Body of pancreas (tissue), 4 donors: ENCODE measurements at places on chromosomes 2 and 18. TPM values are rescaled to one million over a fixed set of nuclear protein-coding genes. Genes with fewer than 3 reads are reported as not detected.

The G6PC2 gene
- total RNA-seq, result 35.3 TPM

The VPS54 gene
- total RNA-seq, result 17.8 TPM

The CFAP53 gene
- total RNA-seq, result 0.78 TPM

The SERPINB12 gene
- not detected for total RNA-seq

The NDUFB3 gene
- total RNA-seq, result 19.8 TPM

The SLC5A7 gene
- not detected for total RNA-seq

The FAM117B gene
- 17.1 TPM for total RNA-seq

The LCT gene
- total RNA-seq, result not detected

DNA sequence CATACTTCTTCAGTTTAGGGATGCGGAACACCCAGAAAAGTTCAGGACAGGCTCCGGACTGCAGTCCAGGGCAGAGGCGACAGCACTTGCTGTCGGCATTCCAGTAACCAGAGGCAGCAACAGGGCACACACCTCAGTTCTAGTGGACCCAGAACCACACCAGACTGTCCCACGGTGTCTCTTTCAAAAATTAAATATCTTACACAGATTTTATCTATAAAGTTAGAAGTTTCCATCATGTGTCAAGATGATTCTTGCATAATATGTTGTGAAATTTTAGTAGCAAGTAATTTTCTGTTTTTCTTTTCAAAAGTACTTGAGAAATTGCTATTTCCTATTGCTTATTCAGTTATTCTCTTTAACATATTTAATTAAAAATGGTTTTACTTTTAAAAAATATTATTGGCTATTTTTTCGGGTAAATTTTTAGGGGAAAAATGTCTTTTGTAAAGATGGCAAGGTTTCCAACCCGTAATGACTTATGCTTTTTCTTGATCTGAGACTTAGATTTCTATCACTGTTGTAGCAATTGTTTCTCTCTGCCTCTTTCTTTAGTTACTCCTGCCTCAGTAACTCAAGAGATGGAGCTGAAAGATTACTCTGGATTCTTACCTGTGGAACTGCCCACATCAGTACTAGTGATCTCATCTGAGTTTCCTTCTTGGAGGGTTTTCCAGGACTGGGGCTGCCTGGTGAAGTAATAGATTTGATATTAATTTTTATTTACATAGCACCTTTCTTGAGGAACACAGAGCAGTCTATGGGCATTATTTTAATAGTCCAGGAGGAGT lies 182.7 kb downstream of the LTBP1 start:
- no peak for DNase-seq

GRCh38 chr18:30852541-30852940 lies 190.0 kb downstream of the DSC3 start:
- no peak for DNase-seq

DNA sequence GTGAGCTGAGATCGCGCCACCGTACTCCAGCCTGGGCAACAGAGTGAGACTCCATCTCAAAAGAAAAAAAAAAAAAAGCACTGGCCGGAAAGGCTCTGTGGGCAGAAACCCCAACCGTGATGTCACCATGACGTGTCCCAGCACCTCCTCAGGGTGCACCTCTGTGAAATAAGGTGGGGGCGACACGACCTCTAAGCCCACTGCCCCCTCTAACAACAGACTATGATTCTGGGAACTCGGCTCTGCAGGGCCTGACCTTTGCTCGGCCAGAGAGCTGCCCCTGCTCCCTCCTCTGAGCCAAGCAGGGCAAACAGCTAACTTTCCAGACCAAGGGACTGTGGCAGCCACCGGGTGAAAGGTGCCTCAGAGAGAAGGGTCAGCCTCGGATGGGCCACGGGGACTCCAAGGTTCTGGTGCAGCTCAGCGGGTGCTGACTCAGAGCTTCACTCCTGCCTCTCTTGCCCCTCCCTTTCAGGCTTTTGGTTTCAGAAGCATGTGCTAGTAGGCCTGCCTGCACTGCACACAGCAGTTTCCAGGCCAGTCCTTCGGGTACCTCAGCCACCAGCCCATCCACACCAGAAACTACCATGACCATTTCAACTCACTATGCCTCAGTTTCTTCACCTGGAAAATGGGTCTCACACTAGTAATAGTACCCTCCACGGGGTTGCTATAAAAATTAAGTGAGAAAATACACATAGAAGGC lies 8.0 kb downstream of the TMBIM1 start:
- DNase-seq, result peak; percentile 82

GRCh38 chr2:24452502-24452885 lies 38.6 kb upstream of the NCOA1 start:
- no peak for DNase-seq

- no peak for DNase-seq
Measured at GRCh38 chr2:145302886-145303285, 783.0 kb upstream of the ZEB2 start.

- DNase-seq, result no peak
Measured at GRCh38 chr2:160752475-160753330, 259.1 kb upstream of the RBMS1 start.

DNA sequence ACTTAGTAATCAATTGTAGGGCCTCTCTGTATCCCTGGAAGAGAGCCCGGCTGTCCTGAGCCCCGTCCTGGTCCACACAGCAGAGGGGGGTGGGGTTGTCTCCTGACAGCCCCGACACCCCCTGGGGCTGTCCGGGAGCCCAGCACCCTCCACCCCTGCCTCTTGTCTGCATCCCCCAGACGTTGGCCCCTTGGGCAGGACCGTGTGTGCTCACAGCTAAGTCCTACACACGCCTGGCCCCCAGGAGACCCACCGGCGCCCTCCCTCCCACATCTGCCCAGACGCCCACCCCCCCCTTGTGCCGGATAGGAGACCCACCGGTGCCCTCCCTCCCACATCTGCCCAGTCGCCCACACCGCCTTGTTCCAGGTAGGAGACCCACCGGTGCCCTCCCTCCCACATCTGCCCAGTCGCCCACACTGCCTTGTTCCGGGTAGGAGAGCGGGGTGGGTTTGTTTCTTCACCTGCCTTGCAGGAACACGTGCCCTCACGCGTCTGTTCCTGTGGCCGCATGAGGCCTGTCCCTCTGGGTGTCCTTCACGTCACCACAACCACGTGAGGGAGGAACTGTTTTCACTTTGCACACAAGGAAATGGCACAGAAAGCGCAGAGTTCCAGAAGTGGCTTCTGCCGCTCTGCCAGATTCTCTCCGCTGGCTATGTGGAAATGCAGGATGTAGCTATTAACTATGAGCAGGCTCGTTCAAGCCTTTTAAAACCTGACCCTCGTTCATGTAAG lies 61.1 kb upstream of the NFATC1 start:
- no peak for DNase-seq

GRCh38 chr2:216090369-216090786 lies 8.7 kb downstream of the TMEM169 start:
- DNase-seq, result no peak

GRCh38 chr2:48566592-48567310 lies 36.8 kb downstream of the STON1 start:
- no peak for DNase-seq

DNA sequence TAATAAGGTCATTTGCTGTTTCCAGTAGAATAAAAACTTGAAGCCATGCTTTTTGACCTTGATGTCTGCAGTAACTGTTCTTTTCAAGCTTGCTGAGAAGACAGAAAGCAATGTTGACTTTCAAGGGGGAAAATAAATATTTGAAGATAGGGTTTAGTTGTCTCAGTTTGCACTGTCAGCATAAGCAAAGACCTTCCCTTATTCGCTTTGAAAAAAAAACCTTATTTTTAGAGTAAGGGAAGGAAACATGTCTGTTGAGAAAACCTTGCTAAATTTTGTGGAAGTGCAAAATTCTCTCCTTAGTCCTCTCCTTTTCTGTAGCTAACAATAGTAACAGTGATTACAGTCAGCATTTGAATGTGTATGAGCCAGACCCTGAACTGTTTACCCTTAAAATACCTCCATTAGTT lies 43.1 kb downstream of the MAP4K4 start:
- no peak for DNase-seq

- DNase-seq, result no peak
Measured at GRCh38 chr2:111039628-111040383, 80.9 kb upstream of the BCL2L11 start.

GRCh38 chr2:223834431-223834830 lies 3.0 kb downstream of the AP1S3 start:
- no peak for DNase-seq

- peak; percentile 19 for DNase-seq
Measured at GRCh38 chr2:70367722-70368323, 66.0 kb upstream of the FAM136A start.

GRCh38 chr2:102387763-102388546 lies 32.4 kb downstream of the IL18R1 start:
- no peak for DNase-seq

DNA sequence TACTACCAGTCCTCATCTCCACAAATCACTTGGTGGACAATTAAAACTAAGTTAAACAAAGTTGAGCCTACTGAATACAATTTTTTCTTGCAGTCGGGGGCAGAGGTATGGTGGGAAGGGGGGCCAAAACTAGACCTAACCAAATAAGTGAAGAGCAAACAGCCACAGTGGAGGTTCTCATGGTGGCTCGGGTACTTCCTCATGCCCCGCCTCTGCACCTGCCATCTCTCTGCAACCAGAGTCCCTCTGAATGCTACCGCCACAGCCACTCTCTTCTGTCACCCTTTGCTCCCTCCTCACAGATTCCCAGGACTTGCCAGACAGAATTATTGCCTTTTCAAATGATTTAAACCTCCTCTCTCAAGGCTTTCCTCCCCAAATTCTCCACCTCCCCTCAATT lies 204.2 kb downstream of the TMEM247 start:
- no peak for DNase-seq

- DNase-seq, result no peak
Measured at GRCh38 chr2:157856187-157856515, 20.0 kb downstream of the ACVR1 start.

DNA sequence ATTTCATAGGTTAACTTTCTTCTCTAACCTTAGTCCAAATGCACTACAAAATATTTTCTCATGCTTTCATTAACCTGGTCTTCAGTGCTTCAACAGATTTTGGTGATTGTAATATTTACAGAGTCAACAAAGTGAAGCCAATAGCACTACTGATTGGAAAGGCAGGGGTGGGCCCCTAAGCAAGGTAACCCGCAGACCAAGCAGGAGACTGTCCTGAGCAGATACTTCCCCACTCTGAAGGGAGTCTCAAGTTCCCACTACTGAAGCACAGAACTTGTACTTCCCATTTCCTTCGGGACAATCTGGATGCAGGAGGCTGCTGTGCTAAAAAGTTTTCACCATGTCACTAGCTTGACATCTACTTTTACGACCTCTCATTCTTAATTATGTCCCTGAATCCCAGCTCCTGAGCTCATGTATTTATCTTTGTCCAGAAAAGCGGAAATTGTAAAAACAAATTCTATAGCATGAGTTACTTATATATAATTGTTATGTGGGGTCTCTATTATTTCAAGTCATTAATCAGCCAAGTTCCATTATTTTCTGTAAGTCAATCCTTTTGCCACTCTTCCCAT lies 311.6 kb upstream of the REV1 start:
- no peak for DNase-seq

- no peak for DNase-seq
Measured at GRCh38 chr18:49021076-49021432, 70.3 kb upstream of the SMAD7 start.

DNA sequence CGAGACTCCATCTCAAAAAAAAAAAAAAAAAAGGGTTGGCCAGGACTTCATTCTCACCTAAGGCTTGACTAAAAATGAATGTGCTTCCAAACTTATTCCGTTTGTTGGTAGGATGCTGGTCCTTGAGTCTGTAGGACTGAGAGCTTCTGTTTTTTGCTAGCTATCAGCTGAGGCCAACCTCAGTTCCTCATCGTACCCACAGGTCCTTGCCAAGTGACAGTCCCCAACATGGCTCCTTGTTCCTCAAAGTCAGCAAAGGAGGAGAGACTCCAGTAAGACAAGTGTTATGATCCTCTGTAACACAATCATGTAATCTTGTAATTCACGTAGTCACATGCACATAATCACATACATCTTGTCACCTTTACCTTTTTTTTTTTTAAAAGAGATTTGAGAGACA lies 37.0 kb downstream of the HAUS1 start:
- DNase-seq, result no peak

DNA sequence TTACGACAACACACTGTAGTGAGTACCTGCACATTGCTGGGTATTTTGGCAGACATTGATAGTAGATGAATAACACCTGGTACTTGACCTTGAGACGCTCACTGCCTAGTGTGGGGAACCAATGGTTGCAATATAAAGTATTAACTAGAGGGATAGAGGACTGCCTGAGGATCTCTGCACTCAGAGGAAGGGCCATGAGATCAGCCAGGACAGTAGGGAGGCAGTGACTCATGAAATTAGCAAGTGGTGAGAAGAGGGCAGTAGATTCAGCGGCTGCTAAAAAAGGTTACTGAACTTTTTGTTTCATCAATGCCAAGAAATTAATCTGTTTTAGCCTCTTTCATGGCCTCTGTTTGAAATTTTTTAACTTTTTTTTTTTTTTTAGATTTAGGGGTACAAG lies 250.8 kb upstream of the TCF4 start:
- DNase-seq, result no peak

GRCh38 chr2:219638948-219639755 lies 11.7 kb downstream of the SLC4A3 start:
- no peak for DNase-seq

GRCh38 chr2:159129269-159129668 lies 157.2 kb downstream of the WDSUB1 start:
- DNase-seq, result no peak

DNA sequence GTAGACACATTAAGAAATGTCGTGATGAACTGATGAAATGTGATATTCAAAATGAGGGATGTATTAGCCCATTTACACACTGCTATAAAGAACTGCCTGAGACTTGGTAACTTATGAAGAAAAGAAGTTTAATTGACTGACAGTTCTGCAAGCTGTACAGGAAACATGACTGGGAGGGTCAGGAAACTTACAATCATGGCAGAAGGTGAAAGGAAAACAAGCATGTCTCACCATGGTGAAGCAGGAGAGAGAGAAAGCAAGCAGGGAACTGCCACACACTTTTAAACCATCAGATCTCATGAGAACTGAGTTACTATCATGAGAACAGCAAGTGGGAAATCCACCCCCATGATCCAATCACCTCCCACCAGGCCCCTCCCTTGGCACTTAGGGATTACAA lies 1010.8 kb upstream of the CELF4 start:
- no peak for DNase-seq

DNA sequence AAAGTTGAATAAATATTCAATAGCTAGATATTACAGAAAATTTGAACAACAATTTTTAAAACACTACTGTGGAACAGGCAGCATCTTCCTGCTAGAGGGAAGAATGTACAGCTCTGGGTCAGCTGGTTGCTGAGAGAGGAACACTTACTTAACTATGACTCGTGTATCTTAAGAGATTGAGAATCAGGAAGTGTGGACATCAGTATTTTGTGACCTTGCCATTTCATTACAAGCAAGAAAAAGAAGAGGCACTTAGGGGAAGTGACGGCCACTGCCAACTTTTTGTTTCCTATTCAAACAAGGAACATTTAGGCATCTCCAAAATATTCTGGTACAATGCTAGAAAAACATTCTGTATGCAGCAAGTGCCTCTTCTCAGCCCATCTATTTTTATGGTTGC lies 45.9 kb downstream of the ITPRID2 start:
- DNase-seq, result peak; percentile 32

- DNase-seq, result no peak
Measured at GRCh38 chr2:190313880-190314279, 5.7 kb downstream of the HIBCH start.
